ENCODE measurements at places on chromosomes 11 and 22. TPM values are rescaled to one million over a fixed set of nuclear protein-coding genes. Genes with fewer than 3 reads are reported as not detected.

DNA sequence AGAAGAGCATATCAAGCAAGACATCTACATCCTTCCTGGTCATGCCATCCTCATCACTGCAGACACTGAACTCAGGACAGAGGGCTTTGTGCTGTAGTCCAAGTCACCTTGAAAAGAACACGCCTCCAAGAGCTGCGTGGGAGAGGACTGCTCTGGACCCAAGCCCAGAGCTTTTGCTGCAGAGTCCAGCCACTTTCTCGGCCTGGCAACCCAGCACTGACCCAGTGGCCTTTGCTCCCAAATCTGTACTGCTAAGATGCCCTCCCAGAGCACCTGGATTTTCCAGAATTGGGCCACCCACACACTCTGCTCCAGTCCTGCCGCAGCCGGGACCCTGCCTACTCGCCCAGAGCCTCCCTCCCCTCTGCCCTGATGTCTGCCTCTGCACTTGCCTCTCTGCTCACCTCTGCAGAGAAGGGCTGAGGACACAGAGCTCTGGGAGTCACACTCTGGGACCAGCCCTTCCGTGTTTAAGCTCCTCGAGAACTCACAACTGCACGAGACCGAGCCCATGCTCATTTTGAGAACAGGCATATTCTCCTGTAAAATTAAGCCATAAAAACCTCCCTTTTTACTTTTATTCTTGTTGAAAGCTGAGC lies 83.8 kb upstream of the CSNK2A3 start:
- DNase-seq = no peak

- no peak for DNase-seq
Measured at GRCh38 chr11:85165819-85166218, 461.3 kb downstream of the DLG2 start.

GRCh38 chr11:87430821-87431220 lies 393.1 kb downstream of the TMEM135 start:
- no peak for DNase-seq

DNA sequence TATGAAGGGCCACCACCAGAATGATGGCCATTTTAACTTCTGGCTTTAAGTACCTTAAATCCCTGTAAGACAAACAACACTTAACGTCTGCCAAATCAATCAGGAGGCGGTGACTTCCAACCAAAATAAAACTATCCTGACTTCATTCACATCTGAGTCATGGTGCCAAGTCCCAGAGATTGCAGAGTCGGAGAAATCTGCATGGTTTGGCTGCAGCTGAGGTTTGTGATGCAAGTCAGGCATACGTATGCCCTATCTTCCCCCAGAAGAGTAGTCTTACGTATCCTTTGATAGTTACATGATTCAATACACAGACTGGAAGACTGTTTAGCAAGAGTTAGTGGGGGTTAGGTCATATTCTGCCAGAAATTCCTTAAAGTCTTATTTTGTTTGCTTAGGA lies 1.7 kb upstream of the GAB2 start:
- no peak for DNase-seq

- no peak for DNase-seq
Measured at GRCh38 chr11:78032090-78032489, 9.0 kb upstream of the KCTD14 start.

GRCh38 chr11:94593030-94593429 lies 25.9 kb downstream of the PIWIL4 start:
- no peak for DNase-seq

GRCh38 chr11:132106096-132106982 lies 735.9 kb downstream of the NTM start:
- no peak for DNase-seq

- DNase-seq = peak; percentile 44
Measured at GRCh38 chr22:50082961-50083461, 2.2 kb downstream of the MLC1 start.

- no peak for DNase-seq
Measured at GRCh38 chr11:69425444-69425843, 56.0 kb upstream of the LINC01488 start.

DNA sequence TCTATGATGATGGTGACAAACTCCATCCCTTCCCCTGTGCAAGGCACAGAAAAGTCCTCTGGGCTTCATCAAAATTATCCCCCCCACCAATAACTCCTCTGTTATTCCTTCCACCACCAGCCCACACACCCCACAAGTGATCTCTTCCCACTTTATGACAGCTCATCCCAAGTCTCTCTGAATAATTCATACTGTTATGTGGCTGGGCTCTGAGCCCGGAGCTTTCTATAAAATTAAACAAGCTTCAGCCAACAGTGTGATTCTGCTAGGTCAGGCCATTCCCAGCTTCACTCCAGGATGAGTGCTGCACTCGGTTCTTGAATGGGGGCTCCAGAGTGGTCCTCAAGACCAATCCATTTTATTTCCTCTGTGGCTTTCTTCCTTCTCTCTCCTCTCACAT lies 83.0 kb downstream of the INSC start:
- no peak for DNase-seq

DNA sequence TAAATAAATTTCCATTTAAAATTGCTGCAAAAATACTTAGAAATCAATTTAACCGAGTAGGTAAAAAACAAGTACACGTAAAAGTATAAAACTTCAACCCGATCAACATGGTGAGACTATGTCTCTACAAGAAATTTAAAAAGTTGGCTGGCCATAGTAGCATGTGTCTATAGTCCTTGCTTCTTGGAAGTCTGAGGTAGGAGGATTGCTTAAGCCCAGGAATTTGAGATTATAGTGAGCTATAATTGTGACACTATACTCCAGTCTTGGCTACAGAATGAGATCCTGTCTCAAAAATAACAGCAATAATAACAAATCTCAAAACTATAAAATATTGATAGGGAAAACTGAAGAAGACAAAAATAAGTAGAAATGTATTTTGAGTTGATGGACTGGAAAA lies 11.1 kb downstream of the CASP4 start:
- no peak for DNase-seq

DNA sequence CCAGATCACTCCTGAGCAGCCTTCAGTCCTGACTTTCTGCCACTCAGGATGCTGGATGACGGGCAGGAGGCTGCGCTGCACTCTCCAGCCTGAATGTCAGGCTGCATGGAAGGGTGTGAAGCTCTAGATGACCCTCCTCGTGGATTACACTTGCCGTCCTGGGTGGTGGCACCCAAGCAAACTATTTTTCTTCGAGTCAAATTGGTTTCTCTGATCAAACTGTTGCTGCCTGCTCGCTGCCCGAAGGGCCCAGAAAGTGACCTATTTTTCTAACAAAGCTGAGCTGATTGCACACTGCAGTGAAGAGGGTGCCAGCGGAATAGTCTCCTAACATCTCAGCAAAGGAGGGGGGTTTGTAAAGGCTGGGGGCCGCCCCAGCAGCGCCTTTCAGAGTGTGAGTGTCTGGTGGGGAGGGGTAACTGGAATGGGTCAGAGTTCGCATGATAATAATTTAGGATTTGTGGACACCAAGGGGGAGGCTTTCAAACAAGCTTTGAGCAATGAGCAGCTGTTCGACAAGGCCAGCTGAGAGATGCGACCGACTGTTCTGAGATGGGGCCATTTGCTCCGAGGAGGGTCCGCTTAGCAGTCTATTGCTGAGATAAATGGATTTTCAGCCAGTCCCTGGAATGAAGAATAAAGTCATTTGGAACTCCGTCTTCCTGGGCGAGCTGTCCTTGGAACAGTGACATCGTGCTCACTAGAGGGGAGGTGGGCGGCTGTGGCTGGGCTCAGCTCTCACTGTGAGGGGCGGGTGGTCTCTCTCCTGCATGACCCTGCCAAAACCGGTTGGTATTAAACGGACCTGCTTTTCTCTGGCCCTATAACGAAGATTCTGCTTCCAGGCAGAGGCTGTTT lies 537.6 kb downstream of the BRD1 start:
- no peak for DNase-seq

DNA sequence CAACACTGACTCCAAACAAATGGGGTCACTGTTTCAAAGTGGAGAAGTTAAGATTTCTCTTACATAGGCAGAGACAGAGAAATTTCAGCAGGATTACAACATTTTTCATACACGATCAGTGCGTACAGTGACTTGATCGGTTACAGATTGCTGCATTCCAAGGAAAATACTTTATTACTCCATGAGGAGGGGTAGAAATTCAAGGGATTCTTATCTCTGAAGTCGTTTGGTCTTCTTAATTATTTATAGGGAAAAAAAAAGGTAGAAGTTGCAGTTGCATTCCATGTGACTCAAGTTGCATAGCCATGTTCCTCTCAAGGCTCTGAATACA lies 10.7 kb upstream of the SMIM38 start:
- no peak for DNase-seq

DNA sequence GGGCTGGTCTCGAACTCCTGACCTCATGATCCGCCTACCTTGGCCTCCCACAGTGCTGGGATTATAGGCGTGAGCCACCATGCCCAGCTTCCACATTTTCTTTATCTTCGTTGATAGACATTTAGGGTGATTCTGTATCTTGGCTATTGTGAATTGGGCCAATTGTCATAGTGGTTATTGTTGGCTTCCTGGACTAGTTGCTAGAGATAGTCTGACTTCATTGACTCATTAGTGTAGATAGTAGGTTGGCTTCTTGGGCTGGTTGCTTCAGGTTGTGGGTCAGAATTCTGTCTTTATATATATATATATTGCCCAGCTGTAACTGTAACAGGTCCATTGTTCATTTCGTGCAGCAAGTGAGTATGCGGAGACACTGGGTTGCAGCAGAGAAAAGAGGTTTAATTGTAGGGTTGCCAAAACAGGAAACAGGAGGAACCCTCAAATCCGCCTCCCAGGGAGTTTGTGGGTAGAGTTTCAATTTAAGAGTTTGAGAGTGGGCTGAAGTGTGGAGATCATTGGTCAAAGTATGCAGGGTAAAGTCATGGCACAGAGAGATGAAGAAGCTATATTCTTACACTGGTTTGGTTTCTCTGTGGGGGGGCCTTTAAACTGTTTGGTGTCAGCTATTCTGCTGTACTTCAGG lies 22.0 kb downstream of the ATG13 start:
- no peak for DNase-seq

- no peak for DNase-seq
Measured at GRCh38 chr11:107592231-107592590, 1.3 kb downstream of the ELMOD1 start.

DNA sequence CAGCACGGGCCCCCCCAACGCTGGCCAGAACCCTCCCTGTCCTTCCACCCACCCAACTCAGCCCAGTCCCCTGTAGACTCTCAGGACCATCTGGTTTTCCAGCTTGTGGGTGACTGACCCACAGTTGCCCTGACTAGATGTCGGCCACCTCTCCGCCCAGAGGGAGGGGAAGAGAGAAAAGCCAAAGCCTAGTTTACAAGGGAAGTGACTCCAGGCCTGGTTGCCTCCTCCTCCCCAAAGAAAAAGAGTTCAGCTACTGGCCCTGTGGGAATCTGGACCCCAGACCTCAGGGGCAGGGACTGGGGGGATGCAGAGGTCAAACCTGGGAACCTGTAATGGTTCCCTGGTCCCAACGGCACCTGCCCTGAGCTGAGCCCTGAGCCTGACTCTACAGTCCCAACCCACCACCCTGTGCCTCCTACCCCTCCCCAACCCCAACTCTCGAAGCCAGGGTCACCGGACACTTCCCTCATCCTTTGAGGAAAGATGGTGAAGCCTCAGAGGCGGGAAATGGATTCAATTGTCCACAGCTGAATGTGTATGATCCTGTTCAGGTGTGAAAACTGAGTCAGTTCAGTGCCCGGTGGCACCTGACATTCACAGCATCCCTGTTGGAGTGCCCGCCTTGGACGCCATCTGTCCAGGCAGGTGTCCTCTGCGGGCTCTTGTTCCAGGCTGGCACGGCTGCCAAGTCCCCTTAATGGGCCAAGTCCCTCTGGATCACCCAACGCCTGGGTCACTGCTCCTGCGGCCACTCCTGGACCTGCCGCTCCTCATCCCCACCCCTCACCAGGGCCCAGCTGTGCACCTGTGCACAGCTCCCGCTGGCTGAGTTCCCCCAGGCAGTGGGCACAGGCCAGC lies 21.0 kb upstream of the WNT7B start:
- DNase-seq = no peak

- DNase-seq = no peak
Measured at GRCh38 chr11:124886476-124886875, 11.2 kb downstream of the ROBO4 start.

GRCh38 chr11:1207401-1208143 lies 15.3 kb upstream of the MUC5B start:
- no peak for DNase-seq

GRCh38 chr11:102420547-102420946 lies 32.0 kb downstream of the TMEM123 start:
- DNase-seq = no peak

DNA sequence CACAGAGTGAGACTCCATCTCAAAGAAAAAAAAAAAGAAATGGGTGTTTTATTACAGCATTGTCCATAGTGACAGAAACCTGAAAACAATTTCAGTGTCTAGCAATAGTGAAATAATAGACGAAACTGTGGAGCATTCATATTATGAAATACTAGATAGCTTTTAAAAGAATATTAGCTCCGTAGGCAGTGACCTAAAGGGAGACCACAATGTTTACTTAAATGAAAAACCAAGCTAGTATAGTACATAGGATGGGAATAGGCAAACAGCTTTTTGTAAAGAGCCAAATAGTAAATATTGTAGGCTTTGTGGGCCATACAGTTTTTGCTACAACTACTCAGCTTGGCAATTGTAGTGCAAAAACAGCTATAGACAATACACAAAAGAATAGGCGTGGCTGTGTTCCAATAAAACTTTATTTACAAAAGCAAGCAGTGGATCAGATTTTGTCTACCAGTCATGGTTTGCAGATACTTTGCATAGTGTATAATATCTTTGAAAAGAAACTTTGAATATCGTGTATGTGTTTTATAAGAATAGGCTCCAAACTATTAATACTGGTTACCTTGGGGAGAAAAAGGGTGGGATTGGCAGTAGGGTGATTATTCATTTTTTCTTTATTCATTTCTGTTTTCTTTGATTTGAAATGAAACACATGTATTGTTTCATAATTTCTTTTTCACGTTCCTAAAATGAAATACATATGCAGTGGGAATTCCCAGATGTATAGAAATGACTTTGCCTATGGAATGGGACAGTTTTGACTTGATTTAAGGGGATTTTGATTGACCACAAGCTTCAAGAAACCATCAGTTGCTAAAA lies 50.7 kb downstream of the PRR5L start:
- DNase-seq = no peak

GRCh38 chr11:119550053-119550752 lies 127.2 kb upstream of the THY1 start:
- no peak for DNase-seq

DNA sequence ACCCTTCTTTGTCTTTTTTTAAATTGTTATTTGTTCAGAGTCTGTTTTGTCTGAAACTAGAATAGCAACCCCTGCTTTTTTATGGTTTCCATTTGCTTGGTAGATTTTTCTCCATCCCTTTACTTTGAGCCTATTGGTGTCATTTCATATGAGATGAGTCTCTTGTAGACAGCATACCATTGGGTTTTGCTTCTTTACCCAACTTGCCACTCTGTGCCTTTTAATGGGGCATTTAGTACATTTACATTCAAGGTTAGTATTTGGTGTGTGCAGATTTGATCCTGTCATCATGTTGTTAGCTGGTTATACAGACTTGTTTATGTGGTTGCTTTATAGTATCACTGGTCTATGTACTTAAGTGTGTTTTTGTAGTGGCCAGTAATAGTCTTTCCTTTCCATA lies 28.0 kb downstream of the CCDC15 start:
- no peak for DNase-seq

Gene ROBO4
- not detected for total RNA-seq

Gene MCM5
- total RNA-seq = 87.1 TPM

Gene BCR
- total RNA-seq = 33.6 TPM

Gene RAB36
- 0.20 TPM for total RNA-seq

Gene MFRP
- total RNA-seq = not detected

Gene SLC15A3
- total RNA-seq = 0.77 TPM

Gene NOX4
- not detected for total RNA-seq

Gene RFPL1
- not detected for total RNA-seq

Gene SAA4
- total RNA-seq = 147 TPM

Gene FOSL1
- total RNA-seq = 3.1 TPM

Gene SGSM1
- not detected for total RNA-seq

All from HepG2 (cell line).